ENCODE measurements at places on chromosomes 7 and 10.

GRCh38 chr7:84073186-84073875, 121.3 kb downstream of the SEMA3A start:
- no peak for DNase-seq

GRCh38 chr10:110003524-110003885, 4.3 kb upstream of the ADD3 start:
- no peak for DNase-seq

DNA sequence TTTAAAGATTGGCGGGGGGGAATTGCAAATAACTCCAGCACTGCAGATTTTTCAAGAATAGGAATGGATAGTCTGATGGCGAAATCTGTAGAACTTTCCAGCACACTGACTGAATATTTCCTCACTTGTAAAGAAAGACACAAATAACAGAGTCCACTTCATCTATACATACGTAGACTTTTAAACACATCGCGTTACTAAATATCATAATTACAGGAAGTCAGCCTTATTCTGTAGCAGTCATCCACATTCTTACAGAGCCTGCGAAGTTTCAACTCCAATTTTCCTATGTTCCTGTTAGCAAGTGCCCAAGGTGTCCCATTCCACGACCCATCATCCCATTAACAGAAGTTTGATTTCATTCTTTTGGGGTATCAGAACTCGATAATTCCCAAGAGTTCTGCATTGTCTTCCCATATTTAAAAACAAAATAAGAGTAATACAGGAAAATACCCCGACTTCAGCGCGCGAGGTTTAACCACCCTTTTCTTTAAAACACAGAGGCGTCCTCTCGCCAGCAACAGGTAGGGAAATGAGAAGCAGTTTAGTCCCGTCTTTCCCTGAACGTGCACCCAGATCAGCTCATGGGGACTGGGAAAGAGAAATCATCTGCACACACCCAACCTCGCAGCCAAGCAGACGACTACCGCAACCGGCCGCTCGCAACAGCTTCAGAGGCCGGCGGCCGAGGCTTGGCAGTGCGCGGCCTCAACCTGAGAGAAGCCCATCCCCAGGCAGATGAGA, 880 bp downstream of the HERC4 start:
- DNase-seq: peak; percentile 4

DNA sequence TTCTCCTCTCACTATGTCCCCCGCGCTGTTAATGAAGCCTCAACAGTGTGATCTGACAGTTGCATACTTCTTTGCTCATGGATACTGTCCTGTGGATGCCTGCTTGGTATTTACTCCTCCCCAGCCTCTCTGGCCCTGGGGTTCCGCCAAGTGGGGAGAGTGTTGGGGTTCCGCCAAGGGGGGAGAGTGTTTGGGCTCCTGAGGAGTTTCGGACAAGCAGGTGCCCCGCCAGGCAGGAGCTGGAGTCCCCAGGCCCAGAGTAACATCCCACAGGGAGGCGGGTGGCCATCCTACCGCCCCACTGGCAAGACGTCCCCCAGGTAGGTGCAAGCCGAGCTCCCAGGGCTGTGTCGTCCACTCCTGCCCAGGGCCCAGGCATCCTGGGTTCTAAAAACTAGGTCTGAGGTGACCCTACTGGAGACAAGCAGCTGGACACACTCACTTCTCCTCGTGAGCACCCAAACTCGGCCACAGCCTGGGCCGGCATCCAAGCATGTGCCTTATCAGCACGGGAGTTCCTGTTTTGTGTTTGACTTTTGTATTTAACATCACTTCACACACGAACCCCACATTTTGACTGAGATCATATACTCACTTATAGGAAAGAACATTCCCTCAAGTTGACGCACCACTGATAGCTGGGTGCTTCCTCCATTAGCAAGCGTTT, 34.2 kb downstream of the CAMK2B start:
- no peak for DNase-seq

DNA sequence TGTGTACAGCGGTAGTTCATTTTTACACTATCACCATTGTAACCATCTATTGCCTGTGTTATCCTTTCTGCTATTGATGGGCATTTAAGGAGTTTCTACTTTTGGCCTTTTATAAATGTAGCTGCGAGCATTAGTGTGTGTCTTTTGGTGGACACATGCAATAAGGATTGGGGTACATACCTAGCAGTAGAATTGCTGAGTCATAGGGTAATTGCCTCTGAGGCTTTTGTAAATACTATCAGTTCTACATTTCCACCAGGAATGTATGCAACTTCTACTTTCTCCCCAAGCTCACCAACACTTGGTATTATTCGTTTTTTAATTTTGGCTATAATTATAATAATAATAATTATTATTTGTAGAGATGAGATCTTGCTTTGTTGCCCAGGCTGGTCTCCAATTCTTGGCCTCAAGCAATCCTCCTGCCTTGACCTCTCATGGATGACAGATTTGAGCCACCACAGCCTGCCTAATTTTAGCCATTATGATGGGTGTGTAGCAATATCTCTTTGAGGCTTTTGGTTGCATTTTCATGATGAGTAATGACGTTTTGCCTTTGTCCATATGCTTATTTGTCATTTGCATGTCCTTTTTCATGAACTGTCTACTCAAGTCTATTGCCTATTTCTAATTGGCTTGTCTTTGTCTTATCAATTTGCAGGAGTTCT, 277.0 kb downstream of the ACTR3B start:
- no peak for DNase-seq

GRCh38 chr7:73577627-73578341, 595 bp downstream of the TBL2 start:
- DNase-seq: no peak

GRCh38 chr10:77638321-77639101, 903 bp upstream of the KCNMA1 start:
- no peak for DNase-seq

DNA sequence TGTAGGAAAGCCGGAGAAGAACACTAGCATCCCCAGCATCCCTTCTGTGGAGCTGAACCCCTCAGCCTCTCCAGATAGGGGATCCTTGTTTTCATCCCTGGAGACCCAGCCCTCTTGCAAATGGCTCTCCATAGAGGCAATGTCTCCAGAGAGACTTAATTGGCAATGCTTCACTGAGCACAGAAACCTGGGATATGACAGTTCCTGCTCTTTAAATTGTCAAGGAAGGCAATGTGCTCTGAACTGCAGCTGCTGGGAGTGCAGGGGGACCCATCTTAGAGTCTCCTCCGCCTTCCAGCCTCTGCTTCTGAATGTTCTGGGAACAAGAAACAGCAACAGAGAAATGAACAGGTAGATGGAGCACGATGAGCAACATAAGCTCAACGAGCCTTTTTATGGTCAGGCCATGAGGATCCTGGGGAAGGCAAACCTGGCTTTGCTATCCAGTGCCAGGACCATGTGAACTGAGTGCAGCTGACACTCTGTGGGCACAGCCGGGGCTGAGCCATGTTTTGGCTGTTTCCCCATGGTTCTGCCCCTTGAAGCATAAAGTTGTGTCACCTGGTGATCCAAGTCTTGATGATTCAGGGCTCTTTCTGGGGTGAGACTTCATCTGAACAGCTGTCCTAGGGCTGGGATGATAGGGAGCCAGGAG, 481.0 kb downstream of the PLXNA4 start:
- DNase-seq: no peak

- no peak for DNase-seq
Observed at GRCh38 chr10:122656308-122656705, 43.3 kb downstream of the C10orf120 start.

DNA sequence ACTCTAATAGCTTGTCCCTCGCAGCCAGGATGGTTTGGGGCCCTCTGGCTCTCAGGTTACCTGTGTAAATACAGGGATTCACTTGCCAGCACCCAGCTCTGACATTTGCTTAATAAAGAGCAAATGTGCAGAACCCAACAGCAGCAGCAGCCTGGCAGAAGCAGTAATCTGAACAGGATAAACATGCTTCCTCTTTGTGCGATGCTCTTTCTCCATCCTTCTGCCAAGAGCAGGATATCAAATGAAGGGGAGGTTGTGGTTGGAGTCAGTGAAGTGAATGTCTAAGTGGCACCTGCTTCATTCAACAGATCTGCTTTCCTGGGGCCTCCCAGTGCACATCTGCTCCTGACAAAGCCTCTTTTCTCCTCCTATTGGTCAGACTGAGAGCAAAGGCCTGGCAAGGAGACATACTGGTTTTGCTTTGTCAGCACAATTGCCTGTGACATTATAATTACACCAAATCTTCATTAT, 130.3 kb downstream of the NRF1 start:
- no peak for DNase-seq

DNA sequence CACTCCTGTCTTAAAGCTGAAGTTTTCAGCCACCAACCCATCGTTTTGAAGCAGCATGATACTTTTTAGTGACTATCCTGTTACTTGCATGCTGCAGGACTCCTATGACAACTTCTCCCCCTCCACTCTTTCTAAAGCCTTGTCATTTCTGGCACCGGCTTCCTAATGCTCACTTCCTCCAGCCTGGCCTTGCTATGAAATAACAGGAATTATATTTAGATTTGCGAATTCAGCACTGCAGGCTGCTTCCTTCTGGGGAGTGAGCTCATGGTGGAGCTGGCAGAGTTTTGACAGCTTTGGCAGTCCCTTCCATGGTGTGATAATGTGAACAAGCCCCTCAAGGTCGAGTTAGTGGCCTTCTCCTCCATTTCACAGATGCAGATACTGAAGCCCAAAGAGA, 13.4 kb downstream of the BLNK start:
- no peak for DNase-seq

- no peak for DNase-seq
Observed at GRCh38 chr10:124594240-124594639, 132.6 kb downstream of the LHPP start.

GRCh38 chr7:158966780-158967390, 110.5 kb downstream of the DYNC2I1 start:
- no peak for DNase-seq

DNA sequence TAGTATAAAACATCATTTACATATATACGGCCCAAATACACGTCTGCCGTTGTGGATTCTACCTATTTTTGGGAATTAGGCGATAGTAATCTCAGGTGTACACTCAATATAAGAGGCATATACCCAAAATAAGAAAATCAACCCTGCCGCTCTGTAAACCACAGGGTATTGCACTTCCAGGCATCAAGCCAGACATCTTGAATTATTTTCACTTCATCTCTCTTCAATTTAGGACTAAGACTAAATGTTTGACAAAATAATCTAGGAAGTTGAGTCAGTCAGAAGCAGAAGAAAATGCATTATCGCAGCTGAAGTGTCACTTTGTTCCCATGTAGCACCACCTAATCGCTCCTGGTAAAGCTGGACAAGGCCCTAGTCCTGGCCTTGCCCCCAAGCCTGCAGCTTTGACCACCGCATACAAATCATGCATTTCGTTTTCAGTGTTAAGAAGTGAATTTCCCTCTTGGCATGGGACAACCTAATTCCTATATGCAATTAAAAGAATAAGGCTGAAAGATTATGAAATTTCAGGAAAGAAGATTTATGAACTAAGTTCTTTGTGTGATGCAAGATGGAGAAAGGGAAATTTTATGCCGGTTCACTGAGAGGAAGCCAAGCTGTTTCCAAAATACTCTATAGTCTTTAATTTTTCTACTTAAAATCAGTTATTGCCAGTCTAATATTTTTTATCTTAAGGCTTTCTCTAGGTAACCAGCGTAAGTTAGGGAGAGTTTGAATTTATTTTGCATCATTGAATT, 26.0 kb downstream of the CABCOCO1 start:
- DNase-seq: no peak

- DNase-seq: no peak
Observed at GRCh38 chr7:17613338-17614041, 315.0 kb downstream of the AHR start.

GRCh38 chr7:37234928-37235327, 213.7 kb downstream of the ELMO1 start:
- peak; percentile 41 for DNase-seq

DNA sequence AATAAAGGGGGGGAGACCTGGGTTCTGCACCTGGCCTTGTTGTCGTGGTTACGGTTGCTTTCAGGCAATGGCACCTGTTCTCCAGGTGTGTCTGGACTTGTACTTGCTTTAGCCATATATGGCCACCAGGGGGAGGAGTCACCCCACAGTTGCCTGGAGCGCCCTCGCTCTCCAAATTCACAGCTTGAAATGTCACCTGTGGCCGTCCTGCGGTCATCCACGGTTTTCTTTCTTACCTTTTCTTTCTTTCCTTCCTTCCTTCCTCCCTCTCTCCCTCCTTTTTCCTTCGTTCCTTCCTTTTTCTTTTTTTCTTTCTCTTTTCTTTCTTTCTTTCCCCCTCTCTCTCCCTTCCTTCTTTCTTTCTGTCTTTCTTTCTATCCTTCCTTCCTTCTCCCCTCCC, 157.2 kb upstream of the ZNF92 start:
- peak; percentile 76 for DNase-seq

DNA sequence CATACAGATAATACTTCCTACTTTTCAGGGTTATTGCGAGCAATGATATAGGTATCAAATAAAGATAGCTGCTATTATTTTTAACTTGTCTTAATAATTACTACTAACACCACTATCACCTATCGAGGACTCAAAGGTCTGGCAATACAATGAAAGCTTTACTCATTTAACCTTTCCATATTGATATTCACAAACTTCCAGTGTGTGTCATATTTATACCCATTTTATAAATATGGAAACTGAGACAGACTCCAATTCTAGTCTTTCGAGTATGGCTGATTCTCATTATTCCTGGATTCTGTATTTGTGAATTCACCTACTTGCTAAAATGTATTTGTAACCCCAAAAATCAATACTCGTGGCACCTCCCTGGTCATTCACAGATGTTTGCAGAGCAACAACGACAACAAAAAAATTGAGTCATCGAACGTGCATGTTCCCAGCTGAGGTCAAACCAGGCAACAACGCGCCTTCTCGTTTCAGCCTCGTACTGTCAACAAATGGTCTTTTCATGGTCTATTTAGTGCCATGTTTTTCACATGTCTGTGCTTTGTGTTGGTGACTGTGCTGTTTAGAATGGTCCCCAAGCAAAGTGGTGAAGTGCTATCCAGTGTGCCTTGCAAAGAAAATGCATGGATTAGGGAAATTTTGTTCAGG, 51.7 kb downstream of the SMURF1 start:
- no peak for DNase-seq

DNA sequence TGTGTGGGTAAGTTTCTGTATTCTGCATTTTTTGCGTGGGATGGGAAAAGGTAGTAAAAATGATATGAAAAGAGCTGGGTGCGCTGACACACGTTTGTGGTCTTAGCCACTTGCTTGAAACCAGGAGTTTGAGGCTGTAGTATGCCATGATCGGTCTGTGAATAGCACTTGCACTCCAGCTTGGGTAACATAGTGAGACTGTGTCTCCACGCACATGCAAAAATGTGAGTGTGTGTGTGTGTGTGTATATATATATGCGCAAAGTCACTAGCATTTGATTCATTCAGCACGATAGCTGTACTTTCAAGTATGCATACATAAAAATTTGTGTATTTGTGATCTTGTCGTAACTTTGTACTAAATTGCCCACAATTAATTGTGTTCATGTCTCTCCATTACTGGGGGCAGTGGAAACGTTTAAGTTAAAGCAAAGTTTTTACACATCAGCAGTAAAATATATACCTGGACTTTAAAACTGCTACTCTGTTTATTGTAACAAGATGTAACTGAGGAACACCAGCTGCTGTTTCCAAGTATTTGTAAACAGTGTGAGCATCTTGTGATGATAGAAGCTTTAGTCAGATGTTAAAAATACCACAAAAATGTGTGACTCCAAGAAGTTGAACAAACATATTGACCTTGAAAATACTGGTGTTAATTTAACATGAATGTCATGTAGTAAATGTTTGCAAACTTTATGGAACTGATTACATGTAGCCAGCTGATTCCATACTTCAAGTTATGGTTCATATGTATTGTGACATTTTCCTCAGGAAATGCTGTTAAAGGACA, 1.6 kb downstream of the ZRANB1 start:
- no peak for DNase-seq
